ENCODE measurements at places on chromosomes 6 and 20.
A peak's percentile ranks its signal among the peaks of the same experiment; 100 is the strongest.

GRCh38 chr6:144248003-144248402, 37.1 kb upstream of the UTRN start:
- DNase-seq: no peak

GRCh38 chr6:129306826-129307225, 403.2 kb downstream of the ARHGAP18 start:
- DNase-seq: no peak

DNA sequence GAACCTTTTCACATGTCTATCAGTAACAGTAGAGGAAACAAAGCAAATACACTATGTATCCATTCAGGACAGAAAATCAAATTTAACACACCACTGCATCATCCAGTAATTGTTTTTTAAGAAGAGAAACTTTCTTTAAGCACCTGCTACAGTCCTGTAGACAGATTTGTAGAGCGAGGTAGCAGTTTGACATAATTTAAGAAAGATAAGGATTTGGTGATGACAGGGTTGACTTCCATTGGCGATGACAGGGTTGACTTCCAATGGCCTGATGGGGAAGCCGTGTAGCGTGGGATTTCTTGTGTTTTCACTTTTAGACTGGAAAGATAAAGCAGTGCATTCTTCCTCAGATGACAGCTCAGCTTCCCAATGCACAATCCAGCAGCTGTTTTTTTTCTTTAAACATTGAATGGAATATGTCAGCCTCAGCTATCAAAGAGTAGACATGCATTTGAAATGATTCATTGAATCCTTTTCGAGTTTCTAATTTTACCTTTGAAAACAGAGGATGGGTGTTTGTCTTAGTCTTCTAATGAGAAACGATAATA, 68.5 kb downstream of the ECT2L start:
- no peak for DNase-seq

DNA sequence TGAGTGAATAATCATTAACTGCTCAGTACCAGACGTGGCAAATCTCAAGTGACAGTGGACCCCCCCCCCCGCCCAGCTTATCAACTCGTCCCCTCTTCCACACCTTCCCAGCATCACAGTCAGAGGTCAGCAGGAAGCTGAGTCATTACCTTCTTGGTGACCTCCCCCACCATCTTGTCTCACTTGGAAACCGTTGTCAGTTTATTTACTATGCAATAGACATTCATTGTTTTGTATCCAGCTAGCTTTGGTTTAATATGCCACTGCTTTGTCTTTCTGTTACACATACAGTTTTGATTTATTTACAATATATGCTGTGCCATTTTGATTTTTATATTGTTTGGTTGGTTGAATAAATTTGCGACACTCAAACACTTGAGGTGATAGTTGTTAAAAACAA, 158.1 kb downstream of the QKI start:
- no peak for DNase-seq

GRCh38 chr20:37615340-37616109, 78.3 kb upstream of the CTNNBL1 start:
- DNase-seq: peak; percentile 31

DNA sequence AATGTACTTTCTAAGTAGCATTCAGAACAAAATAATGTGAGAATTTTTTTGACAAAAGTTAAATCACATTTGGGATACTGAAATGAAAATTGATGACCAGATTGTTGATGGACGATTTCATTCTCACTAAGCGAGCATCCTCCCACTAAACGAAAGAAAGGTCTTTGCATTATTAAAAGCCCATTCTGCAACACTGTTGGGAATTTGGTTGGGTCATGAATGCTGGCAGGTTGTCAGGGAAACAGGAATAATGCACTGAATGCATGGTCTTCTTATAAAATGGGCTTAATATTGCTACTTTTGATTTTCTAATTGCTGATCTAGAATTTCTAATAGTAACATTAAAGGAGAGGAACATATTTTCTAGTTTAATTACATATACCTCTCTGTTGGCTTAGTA, 229.8 kb downstream of the NKAIN2 start:
- DNase-seq: no peak

- DNase-seq: no peak
Measured at GRCh38 chr6:106120006-106120405, 33.9 kb downstream of the PRDM1 start.

DNA sequence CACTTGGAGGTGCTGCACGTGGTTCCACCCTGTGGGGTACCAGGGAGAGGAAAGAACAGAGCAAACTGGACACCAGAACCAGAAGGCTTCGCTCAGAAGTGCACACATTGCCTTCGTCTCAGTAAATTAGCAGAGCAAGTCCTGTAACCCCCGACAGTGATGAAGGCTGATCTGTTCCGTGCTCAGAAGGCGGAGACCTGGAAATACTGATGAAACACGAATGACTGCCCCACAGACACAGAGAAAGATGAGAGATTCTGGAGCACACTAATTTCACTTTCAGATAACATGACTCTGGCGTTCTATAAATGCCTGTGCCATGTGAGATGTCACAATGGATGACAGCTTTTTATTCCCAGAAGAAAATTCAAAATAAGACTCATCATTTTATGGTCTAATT, 44.2 kb upstream of the CCR6 start:
- DNase-seq: no peak

GRCh38 chr6:92762443-92763273, 656.7 kb downstream of the EPHA7 start:
- no peak for DNase-seq

DNA sequence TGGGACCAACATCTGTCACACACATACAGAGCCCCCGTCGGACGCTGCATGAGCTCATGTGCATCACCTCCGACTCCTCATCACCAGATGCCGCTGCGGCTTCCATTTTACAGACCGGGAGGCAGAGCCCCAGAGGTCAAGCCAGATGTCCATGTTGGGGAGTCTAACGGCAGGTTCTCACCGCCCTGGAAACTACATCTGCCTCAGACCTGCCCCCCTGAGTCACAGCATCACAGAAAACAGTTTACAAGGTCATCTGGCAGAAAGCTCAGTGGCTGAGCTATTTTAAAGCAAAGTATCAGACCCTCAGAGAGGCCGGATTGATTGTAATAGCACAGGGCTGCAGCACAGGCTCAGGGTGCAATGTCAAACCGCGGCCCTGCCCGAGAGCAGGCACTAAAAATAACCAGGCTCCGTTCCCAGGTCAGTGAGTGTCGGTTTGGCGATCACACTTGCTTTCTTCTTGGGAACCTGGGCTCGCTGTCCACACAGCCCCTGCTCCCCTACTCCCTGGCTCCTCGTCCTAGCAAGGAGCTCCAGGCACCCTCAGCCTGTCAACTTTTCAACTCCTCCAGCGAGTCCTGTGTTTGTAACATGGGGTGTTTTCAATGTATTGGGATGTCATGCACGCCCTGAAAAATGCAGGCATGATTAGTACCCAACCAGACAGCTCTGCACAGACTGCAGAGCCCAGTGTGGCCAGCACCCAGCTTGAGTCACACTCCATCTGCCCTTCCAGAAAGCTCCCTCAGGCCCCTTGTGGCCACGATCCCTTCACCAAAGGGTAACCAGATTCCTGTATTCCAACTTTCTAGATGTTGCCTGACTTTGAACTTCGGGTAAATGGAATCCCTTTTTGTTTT, 264.5 kb downstream of the CDH4 start:
- no peak for DNase-seq

DNA sequence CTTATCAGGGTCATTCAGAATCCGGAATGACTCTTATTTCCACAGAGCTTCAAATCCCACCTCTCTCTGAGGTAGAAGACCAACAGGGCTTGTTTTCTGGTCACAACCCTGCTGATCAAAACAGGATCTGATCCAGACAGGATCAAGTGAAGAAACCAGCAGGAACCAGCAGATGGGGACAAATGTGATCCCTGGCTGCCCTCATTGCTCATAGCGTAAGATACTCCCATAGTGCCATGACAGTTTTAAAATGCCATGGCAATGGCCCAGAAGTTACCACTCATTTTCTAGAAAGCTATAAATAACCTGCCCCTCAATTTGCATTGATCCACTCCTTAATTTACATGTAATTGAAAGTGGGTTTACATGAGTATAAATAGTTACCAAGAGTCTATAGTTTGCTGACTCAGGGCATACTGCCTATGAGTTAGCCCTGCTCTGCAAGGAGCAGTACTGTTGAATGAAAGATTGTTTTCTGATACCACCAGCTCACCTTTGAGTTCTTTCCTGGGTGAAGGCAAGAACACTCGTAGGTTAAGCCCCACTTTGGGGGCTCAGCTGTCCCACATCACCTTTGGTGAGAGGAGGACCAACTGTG, 6.2 kb upstream of the ZNF334 start:
- DNase-seq: no peak

GRCh38 chr20:17733767-17734304, 34.1 kb downstream of the BANF2 start:
- no peak for DNase-seq

DNA sequence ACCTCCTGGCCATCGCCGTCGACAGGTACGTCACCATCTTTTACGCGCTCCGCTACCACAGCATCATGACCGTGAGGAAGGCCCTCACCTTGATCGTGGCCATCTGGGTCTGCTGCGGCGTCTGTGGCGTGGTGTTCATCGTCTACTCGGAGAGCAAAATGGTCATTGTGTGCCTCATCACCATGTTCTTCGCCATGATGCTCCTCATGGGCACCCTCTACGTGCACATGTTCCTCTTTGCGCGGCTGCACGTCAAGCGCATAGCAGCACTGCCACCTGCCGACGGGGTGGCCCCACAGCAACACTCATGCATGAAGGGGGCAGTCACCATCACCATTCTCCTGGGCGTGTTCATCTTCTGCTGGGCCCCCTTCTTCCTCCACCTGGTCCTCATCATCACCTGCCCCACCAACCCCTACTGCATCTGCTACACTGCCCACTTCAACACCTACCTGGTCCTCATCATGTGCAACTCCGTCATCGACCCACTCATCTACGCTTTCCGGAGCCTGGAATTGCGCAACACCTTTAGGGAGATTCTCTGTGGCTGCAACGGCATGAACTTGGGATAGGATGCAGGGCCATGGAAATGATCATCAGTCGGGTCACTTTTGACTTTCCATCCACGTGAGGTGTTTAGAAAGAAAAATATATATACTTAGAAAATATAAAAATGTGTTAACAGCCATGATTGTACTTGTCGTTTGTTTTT, 868 bp downstream of the MC3R start:
- no peak for DNase-seq

DNA sequence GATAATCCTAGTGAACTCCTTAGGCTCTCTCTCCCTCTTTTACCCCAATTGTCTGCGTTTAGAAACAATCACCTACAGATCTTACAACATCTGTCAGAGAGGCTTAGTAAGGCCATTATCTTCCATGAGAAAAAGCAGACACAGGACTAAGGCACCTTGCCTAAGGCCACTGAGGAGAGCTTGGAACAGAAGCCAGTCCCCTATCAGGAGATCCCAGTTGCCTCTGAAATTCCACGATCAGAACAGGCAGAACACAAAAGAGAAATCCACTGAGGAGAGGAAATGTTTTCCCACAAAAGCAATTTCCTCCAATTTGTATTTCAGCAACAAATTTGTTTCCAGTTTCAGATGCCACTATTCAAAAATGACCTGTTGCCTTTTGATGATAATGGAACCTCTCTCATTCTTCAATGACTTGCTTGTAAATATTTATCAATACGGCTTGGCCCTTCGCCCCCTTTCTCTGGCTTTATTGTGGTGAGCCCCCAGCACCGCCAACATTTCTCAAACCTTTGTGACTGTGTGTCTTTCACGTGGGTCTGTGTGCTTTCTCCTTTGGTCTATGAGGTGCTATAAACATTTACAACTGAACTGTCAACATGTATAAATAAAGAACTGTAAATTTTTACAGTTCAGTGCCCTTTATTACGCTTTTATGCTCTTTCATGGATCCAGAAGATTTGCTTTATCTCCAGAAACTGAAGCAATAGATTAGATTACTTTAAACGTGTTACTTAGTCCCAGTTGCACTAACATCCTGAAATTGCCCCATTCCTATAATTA, 187.8 kb upstream of the PHACTR1 start:
- no peak for DNase-seq

- no peak for DNase-seq
Measured at GRCh38 chr6:34385793-34386195, 6.7 kb downstream of the NUDT3 start.

DNA sequence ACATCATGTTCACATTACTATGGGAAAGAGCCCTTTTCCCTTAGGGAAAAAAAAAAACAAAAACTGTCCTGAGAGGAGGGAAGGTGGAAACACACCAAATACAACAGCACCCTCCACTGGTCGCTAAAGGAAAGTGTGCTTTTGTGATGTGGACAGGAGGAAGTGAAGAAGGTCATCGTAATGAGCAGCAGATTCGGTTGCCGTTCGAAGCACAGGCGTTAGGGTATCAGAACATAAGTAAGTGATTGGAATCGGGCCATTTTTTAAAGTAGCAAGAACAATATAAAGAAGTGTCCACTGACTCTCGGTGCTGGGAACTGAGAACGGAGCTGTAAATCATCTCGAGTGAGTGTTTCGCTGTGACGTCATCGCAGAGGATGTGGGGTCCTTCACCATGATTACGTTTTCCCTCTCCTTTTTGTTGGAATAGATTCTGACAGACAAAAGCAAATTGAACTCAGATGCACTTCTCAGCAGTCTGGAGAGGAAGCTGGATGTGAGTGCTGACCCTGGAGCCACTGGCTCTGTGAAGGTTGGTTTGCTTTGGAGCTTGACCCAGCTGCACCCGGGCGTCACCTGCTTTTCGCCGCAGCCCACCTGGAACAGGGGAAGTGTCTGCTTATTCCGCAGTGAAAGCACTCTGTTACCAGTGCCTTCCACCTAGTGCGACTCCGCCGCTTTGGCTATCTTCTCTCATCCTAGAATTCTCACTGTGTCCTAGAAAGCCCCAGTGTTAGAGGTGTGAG, 203.6 kb upstream of the GMDS start:
- no peak for DNase-seq

DNA sequence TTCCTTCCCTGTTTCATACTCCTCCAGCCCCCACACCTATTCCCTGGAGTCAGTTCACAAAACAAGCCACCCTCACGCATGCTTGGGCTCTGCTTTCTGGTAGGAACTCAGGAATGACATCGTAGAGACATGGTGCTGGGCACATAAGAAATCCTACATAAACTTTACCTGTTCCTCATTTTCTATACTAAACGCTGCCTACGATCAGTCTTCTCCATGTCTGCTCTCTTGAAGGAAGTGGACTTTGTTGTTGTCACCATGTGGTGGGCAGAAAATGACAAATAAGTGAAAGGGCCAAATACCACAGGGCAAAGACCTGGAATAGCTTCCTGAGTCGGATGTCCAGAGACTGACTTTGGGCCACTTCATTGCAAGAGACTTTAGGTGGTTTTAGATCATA, 10.1 kb downstream of the MYLK4 start:
- no peak for DNase-seq

- no peak for DNase-seq
Measured at GRCh38 chr6:6915813-6916547, 191.8 kb upstream of the RREB1 start.

- no peak for DNase-seq
Measured at GRCh38 chr20:51831866-51832265, 29.5 kb upstream of the SALL4 start.

DNA sequence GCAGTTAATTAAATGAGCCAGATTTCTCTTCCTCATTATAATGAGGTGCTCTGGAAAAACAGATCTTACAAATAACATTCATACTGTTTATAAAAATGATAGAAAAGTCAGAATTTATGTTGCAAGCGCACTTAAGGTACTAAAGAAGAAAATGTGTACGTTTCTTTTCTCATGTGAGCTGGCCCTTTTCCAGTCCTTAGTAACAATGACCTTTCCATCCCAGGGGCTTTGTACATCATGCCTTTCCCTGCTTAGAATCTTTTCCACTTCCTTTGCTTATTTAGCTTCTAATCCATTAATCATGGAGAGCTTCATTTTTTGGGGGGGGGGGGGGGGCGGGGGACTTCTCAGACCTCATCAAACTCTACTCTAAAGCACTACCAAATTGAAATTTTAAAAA, 4.8 kb downstream of the FBXO5 start:
- DNase-seq: no peak

- DNase-seq: no peak
Measured at GRCh38 chr20:4838526-4838925, 116.8 kb downstream of the PRND start.

Measured in activated T-helper 1 cell treated with anti-CD3 and anti-CD28 coated beads, Interleukin-12 subunit alpha, Interleukin-12 subunit beta, Interleukin-2, Interleukin-4 antibody, amounts not matched to agents 30 ng/mL and 10 ng/mL and 1 ng/mL, durations not matched to agents 14 hours and 24 hours and 36 hours (primary cell).